Stimulated activated CD8-positive, alpha-beta memory T cell treated with anti-CD3 and anti-CD28 coated beads, Interleukin-7, amount 100 ng/mL, for 1 hour (primary cell): ENCODE measurements at places on chromosomes 1 and 21.

DNA sequence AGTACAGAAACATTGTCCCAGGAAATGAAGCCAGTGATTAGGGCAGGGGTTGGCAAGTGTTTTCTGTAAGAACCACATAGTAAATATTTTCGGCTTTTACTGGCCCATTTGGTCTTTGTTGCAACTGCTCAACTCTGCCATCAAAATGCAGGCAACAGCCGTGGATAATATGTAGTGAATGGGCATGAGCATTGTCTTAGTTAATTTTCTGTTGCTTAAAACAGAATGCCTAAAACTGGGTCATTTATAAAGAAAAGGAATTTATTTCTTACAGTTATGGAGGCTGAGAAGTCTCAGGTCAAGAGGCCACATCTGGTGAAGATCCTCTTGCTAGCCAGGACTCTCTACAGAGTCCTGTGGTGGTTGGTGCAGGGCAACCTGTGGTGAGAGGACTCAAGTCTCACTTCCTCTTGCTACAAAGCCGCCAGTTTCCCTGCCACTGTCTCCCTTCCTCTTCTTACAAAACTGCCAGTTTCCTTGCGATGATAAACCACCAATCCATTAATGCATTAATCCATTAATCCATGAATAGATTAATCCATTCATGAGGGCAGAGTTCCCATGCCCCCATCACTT is 166.4 kb downstream of the PSMG1 start:
- no peak for DNase-seq

GRCh38 chr1:39973503-39974135 is 18.7 kb downstream of the MFSD2A start:
- peak; percentile 65 for DNase-seq

DNA sequence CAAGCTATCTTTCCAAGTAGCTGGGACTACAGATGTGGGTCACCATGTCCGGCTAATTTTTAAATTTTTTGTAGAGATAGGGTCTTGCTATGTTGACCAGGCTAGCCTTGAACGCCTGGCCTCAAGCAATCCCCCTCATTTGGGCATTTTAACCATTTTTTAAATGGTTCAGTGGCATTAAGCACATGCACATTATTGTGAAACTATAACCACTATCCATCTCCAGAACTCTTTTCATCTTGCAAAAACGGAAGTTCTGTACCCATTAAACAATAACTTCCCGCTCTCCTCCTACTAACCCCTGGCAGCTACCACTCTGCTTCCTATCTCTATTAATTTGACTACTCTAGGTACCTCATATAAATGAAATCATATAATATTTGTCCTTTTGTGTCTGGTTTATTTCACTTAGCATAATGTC is 4.8 kb upstream of the IL6R start:
- DNase-seq = no peak

GRCh38 chr1:220113136-220113695 is 19.3 kb downstream of the IARS2 start:
- no peak for DNase-seq

DNA sequence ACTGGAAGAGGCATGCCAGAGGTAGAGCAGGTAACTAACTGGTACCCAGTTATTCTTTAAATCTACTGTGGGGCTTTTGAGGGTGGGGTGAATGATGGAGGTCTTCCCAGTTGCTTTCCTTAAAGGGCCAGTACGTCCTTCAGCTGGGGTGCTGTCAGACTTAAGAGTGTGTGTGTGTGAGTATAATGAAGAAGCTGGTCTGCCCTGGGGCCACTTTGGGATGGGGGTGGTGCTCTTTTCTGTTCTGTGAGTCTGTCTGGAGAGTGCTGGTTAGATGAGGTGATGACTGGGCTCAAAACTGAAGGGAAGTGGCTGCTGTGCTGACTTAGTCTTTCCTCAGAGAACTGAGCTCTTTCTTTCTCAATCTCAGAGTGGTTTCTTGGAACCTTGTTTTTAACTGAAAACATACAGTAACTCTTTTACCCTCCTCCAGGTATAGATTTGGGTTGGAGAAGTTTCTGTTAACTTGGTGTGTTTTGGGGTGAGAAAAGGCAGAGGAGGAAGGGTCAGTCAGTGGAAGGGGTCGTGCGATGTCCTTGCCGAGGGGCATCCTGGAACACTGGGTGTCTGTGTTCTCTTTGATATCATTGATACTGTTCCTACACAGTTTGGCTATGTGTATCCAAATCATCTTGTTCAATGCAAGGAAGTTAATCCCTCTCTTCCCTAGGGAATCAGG is 746 bp downstream of the MACF1 start:
- no peak for DNase-seq

- no peak for DNase-seq
Measured at GRCh38 chr1:204684206-204684570, 1.4 kb downstream of the LRRN2 start.

DNA sequence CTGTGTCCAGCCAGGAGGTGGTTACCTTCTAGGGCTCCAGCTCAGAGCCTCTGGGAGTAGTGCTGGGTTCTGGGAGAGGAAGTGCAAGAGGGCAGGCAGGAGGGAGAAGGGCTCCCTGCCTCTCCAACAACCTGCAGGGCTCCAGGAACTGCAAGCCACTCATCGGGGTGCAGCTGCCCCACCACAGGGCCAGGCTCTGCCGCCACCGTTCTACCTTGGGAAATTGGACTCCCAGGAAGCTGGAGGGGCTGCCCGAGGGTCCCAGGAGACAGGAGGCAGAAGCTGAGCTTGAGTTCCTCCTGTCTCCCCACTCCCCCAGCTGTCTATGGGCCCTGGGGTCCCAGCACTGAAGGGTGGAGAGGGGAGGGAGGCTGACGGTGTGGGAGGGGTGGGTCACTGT is 7.4 kb upstream of the PRDM16 start:
- no peak for DNase-seq

DNA sequence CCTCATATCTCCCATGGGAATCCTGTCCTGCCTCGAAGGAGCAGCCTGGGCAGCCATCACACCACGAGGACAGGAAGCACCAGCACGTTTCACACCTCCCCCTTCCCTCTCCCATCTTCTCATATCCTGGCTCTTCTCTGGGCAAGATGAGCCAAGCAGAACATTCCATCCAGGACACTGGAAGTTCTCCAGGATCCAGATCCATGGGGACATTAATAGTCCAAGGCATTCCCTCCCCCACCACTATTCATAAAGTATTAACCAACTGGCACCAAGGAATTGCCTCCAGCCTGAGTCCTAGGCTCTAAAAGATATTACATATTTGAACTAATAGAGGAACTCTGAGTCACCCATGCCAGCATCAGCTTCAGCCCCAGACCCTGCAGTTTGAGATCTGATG is 8.7 kb downstream of the SLAMF8 start:
- no peak for DNase-seq

DNA sequence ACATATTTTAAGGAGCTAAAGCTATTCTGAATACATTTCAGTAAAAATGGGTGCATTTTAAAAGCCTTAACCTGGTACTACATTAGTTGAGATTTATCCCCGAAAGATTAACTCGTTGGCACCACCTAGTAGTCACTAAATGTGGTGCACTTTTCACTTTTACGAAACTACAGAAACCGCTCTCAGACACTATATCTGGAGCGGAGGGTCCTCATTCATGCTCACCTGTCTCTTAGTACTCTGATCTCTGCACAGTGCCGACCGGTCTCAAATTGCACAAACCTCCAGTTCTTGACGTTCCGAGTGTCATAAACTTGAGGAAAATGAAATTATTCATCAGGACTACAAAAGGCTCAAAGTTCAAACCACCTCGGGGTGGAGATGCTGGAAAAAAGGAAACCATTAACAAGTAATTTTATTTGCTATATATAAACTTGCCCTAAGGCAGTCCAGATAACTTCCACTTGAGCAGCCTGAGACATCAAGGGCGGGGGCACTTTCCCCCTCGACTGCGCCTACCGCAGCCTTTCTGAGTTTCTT is 722 bp downstream of the LZIC start:
- no peak for DNase-seq

GRCh38 chr1:246599315-246599714 is 33.1 kb downstream of the CNST start:
- DNase-seq = no peak

DNA sequence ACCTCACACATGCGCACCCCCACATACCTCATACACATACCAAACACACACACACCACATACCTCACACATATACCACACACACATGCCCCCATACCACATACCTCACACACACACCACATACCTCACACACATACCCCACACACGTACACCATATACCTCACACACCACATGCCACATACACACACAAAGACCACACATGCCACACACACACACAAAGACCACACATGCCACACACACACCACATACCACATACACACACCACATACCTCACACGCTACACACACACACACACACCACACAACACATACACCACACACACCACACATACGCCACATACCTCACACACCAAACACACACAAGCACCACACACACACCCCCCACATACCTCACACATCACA is 30.0 kb downstream of the HIVEP3 start:
- DNase-seq = no peak

- DNase-seq = no peak
Measured at GRCh38 chr1:234896477-234897389, 231.9 kb downstream of the TOMM20 start.

GRCh38 chr1:239840790-239841189 is 250.9 kb upstream of the FMN2 start:
- DNase-seq = no peak

DNA sequence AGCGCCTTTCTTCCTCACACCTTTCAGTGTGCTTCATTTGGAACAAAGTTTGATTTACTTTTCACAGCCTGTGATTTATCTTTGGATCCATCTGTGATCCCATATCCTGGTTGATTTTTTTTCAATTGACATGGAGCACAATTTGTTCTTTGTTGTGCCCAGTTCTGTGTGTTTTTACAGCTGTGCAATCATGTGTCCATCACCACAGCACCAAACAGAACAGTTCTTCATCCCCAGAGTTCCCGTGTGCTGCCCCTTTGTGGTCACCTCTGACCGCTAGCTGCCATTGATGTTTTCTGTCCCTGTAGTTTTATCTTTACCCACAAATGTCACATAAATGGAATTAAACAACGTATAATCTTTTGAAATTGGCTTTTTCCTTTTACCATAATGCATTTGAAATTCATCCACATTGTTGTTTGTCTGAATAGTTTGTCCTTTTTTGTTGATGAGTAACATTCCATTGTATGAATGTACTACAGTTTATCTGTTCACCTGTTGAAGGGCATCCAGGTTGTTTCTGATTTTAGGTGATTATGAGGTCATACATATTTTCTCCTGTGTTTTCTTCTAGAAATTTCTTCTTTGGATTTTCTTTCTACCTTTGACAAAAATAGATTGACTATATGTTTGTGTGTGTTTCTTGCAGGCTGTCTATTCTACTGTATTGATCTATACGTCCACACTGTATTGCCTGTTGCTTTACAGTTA is 17.4 kb downstream of the MIGA1 start:
- no peak for DNase-seq

GRCh38 chr1:229365569-229365968 is 22.7 kb upstream of the CCSAP start:
- no peak for DNase-seq

DNA sequence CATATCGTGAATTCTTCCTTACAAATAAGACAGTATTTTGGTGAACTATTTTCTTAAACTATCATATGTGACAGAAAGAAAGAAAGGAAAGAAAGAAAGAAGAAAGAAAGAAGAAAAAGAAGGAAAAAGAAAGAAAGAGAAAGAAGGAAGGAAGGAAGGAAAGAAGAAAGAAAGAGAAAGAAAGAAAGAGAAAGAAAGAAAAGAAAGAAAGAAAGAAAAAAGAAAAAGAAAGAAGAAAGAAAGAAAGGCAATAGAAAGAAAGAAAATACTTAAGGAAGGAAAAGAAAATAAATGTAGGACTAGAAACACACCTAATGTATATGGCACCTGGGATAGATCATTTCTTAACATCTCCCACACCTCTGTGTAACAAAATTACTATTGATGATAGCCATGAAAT is 120.4 kb downstream of the PLA2G4A start:
- no peak for DNase-seq

DNA sequence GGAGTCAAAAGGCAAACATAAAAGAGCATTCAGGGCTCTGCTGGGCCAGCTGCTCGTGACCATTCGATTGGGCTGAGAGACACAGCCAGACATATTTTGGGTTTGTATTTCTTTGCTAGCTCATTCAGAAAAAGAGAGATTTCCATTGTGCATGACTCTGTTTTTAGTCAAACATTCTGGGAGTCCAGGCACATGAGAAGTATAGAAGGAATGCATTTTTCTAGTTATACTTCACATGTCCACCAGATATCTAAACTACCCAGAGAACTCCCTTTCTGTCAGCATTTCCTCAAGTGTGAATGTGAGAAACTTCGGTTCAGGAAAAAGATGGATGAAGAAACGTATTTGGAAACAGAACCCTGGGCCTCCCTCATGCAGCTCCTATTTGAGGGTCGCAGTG is 6.3 kb upstream of the KCNE1 start:
- no peak for DNase-seq

DNA sequence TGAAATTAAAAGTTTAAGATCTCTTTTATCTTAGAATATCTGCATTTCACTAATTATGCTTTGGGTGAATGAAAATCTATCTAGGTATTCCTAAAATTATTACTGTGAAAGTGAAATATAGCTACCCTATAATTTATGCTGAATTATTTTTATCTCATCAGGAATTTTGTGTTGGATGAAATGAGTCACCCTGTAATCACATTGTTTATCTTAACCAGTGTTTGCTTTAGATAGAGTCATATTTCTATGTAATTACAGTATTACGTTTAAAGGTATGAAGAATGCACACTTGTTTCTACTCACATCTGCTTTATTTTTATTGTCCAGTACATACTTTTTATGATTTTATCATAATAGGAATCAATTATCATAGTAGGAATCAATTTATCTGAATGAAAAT is 249.2 kb downstream of the NCAM2 start:
- DNase-seq = no peak

GRCh38 chr1:243270097-243270864 is 14.4 kb downstream of the SDCCAG8 start:
- DNase-seq = no peak

- no peak for DNase-seq
Measured at GRCh38 chr1:36520771-36521420, 38.2 kb upstream of the CSF3R start.

GRCh38 chr1:116664366-116664977 is 3.1 kb downstream of the IGSF3 start:
- no peak for DNase-seq

DNA sequence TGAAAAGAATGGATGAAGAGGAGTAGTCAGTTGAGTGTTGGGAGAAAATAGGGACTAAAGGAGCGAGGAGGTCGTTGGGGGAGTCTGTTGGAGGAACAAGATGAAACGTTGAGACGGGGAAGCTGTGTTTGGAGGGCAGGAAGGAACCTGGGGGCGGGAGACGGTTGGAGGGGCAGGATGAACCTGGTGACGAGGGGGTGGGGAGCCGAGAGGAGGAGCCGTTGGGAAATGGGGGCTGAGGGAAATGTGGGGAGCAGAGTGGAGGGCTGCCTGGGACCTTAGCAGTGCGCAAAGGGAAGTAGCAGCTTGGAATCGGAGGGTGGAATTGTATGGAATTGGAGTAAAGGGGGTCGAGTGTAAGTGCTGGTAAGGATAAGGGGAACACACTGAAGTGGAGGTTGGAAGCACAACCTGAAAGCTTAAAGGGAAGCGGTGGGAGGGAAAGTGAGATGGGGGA is 630 bp downstream of the MTF2 start:
- no peak for DNase-seq

- no peak for DNase-seq
Measured at GRCh38 chr1:165726169-165726568, 27.8 kb upstream of the ALDH9A1 start.
